ENCODE measurements at places on chromosomes 4 and X.

DNA sequence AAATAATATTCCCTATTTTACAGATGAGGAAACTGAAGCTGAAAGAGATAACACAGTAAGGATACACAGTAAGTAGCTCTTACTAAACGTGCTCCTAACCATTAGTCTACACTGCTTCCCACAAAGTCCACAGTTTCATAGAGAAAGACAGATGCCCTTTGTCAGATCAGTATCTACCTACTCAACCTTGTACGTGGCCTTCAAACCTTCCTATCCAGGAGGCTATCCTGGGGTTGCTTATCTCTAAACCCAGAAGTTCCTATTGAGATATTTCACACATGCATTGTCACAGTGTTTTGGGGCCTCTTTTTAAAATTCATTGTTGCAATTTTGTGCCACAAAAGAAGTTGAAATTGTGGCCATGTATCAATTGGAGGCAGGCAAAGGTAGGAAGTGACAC is 208.0 kb downstream of the ENOX2 start:
- no peak for DNase-seq

DNA sequence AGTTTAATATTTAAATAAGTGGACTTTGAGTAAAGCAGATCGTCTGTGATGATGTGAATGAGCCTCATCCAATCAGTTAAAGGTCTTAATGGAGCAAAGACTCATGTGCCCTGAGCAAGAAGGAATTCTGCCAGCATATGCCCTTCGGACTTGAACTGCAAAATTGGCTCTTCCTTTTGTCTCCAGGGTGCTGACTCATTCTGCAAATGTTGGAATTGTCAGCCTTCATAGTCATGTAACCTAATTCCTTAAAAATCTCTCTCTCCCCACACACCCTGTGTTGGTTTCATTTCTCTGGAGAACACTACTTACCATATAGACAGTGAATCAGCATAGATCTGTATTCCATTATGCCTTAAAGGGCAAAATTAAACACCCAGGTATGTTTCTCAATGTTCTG is 609.8 kb upstream of the GALNTL6 start:
- DNase-seq: no peak

DNA sequence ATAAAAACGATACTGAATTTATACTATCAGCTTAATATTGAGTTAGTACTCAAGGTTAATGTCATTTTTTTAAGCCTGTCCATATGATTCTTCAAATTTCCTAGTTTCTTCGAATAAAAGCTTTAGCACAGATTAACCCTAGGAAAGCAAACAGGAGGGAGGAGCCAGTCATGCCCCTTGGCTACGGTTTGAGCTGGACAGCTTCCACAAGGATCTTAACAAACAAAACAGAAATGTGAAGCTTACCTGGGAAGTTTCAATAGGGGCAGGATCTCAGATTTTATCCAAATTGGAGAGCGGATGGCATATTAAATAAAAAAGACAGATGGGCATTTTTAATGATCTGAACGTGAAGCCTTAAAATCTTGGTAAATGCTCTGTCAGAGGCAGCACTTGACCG is 2.3 kb downstream of the NWD2 start:
- DNase-seq: no peak

DNA sequence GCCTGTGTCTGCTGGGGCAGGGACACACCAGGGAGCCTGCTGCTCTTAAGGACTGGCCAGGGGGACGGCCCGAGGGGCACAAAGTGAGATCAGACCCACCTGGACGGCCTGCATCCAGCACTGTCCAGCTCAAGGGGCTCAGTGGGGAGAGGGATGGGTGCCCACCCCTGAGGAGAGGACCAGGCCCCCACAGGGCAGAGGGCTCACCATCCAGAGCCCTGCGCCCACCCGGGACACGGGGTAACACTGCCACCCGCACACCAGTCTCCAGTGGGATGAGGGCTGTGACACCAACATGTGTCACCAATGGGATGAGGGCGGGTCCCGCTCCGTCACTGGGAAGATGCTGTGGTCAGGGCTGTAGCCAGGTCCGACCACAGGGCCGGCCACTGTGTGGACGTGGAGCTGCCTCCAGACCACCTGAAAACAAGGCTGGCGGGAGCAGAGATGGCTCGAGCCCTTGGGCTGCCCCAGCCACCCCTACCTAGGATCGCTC is 13.2 kb downstream of the DGKQ start:
- no peak for DNase-seq

DNA sequence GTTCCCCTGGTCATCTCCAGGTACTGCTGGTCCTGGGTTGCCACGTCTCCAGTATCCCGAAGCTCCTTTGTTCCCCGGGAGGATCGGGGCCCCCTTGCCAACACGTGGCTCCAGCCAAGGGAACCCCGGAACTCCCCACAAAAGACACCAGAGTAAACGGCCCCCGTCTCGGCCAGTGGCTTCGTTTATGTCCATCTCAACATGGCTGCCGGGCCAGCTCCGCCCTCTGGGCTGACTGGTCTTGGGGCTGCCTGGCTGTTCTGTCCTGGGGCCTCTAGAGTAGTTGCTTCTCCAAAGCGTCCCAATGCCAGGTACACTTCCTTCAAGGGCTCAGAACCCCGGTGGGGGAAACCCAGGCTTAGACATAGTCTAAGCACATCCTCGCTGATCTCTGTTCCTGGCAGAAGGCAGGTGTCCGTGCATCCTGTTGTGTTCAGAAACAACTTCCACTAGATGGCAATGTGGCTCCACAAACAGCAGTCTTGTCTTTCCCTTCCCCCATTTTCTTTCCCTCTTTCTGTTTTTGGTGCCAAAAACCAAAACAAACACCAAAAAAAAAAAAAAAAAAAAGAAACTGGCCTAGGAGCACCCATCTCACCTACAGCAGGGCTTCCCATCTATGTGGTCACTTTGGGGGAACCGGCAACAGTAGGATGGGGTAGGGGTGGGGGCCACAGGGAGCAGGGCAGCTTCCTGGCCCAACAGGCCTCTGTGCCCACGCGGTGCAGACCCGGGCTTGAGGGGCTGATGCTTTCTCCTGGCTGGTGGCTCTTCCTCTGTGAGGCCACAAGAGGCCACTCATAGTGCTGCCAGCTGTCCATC is 35.3 kb downstream of the NBDY start:
- DNase-seq: no peak

DNA sequence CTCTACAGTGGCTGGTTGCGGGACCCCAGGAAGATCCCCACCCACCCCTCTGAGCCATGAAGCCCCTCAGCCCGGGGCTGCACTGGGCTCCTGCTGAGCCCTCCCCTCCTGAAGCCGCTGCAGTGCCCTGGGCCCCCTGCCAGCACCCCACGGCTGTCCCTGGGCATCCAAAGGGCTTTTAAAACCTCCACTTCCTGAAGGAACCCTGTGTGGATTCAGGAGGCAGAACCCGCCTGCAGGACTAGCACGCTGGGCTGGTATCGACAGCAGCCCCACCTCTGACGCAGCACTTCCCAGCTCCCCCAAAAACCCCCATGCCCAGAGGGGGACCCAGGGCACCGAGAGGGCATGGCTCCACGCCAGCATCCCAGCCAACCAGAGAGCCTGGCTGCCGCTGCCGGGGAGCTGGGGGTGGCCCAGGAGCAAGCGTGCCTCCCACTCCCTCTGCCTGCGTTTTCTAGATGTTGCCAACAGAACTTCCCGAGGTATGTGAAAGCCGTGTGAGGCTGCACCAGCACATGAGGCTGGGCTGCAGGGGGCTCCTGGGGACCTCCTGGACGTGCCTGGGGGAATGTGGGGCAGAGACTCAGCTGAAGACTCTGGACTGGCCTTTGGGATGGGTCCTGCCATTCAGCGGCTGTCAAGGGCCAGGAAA is 6.3 kb downstream of the MXD4 start:
- no peak for DNase-seq

DNA sequence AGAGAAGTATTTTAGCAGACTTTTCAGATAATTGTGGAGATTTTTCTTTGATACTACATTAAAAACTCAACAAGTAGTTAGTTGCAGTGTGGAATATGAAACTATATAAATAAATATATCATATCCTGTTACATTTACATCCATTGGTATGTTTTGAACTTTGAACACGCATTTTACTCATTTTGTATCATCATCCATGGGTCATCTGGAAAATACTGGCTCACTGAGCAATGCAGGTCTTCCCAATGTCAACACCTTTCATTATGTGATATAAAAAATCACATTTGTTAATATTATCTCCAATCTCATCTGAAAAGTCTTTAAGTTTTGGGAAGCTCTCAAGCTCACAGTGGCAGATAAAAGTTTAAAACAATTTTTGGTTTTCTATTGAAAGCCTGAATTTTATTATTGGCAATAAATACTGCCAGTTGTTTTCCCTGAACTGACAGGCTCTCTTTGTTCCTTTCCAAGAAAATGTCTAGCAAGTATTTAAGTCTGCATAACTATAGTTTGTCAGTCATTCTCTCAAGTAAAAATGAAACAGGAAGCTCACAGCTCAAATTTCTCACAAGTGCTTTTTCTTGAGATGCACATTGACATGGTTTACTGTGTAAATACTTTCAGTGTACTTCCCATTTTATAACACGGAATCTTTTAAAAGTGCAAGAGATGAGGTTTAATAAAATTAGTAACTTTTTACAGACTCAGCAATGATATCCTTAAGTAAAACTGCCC is 183.5 kb upstream of the GPC4 start:
- no peak for DNase-seq

- no peak for DNase-seq
Measured at GRCh38 chr4:145819853-145820181, 118.8 kb downstream of the ZNF827 start.

DNA sequence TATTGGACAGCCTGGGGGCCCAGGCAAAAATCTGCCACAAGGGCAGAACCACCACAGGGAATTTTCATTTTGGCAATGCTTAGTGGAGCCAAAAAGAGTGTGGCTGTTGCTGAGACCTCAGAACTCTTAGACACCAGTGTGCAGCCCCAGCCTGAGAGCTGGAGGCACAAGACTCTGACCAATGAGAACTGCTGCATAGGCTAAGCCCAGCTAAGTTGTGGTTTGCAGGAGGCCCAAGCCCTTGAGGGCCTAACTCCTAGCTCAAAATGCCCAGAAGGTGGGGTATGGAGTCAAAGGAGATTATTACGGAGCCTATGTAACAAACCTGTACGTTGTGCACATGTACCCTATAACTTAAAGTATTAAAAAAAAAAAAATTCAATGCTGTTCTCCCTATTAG is 296.7 kb downstream of the TRAM1L1 start:
- no peak for DNase-seq

DNA sequence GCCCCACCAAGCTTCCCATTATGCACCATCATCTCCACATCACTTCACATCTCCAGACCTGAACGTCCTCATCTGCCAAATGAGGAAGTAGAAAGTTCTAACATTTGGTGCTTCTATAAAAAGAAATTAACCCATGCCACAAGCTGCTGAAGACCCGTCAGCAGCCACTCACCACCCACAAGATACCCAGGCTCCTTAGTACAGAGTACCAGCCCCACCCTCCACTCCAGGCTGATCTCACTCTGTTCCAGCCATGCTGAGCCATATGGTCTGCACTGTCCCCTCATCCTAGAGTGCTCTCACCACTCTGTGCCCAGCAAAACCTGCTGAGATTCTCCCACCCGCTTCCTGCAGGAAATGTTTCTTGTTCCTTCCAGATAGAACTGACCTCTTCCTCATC is 240.8 kb upstream of the PPARGC1A start:
- DNase-seq: no peak

- DNase-seq: no peak
Measured at GRCh38 chrX:19865567-19866363, 21.6 kb downstream of the SH3KBP1 start.

DNA sequence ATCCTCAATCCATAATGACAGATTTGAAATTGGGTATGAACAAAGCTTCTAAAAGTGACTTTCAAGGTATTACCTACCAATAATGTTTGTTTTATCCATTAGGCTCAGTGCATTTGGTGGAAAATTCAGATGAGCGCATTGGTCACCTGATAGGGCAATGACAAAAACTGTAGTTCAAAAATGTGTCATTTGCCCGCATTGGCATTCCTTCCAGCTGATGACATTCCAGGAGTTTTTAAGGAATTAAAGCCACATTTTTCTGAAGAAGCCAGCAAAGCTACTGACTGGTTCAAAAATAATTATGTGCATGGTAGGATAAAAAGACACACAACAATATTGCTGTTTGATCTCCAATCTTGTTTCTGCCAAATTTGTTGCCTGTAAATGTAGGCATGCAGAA is 473.4 kb upstream of the CPEB2 start:
- DNase-seq: no peak

DNA sequence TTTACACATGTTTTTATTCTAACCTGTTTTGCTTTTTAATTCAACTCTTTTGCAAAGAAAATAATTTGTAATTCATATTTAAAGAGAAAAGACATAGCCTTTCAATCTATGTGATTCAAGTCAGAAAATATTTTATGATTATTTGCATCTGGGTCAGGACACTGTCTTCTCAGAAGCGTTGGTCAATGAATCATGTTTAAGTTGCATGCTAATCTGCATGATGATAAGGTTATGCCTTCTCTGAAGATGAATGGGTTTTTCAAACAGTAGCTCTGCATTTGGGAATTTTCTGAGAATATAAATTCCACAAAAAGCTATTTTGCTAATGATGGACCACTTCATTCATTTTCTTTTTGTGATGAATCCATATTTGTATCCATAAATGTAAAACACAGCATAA is 282.5 kb downstream of the TMA16 start:
- no peak for DNase-seq

DNA sequence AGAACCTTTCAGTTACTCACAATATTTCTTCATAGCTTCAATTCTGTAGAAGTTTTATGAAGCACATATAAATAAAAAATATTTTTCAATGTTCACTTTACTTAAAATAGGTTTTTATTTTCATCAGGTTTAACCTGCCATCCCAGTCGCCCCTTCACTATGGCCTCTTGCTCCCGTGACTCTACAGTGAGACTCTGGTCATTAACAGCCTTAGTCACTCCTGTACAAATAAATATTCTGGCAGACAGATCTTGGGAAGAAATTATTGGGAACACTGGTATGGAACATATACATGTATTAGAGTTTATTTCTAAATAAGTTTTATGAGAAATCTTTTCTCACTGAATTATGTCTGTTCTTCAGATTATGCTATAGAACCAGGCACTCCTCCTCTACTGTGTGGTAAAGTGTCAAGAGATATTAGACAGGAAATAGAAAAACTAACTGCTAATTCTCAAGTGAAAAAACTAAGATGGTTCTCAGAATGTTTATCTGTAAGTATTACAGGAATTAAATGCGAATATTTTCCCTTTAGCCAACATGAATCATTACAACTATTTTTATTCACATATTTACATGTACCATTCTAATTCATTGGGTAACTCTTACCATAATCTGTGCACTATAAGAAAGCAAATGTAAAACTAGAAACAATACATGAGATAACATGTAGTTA is 45.6 kb downstream of the SPATA4 start:
- no peak for DNase-seq

GRCh38 chrX:123455693-123456092 is 271.6 kb downstream of the GRIA3 start:
- DNase-seq: no peak

- no peak for DNase-seq
Measured at GRCh38 chrX:16826207-16826606, 39.9 kb downstream of the TXLNG start.

GRCh38 chr4:7892212-7893019 is 47.2 kb downstream of the AFAP1 start:
- DNase-seq: no peak

GRCh38 chr4:182643801-182644682 is 273.1 kb downstream of the DCTD start:
- DNase-seq: no peak

- DNase-seq: no peak
Measured at GRCh38 chr4:86181585-86181984, 178.3 kb downstream of the MAPK10 start.
